Stimulated activated CD4-positive, alpha-beta T cell treated with anti-CD3 and anti-CD28 coated beads, TNF-alpha, amount 100 ng/mL, for 4 hours (primary cell): ENCODE measurements at places on chromosomes 6 and 20.

GRCh38 chr20:21523895-21524294 lies 10.0 kb upstream of the NKX2-2 start:
- DNase-seq = no peak

DNA sequence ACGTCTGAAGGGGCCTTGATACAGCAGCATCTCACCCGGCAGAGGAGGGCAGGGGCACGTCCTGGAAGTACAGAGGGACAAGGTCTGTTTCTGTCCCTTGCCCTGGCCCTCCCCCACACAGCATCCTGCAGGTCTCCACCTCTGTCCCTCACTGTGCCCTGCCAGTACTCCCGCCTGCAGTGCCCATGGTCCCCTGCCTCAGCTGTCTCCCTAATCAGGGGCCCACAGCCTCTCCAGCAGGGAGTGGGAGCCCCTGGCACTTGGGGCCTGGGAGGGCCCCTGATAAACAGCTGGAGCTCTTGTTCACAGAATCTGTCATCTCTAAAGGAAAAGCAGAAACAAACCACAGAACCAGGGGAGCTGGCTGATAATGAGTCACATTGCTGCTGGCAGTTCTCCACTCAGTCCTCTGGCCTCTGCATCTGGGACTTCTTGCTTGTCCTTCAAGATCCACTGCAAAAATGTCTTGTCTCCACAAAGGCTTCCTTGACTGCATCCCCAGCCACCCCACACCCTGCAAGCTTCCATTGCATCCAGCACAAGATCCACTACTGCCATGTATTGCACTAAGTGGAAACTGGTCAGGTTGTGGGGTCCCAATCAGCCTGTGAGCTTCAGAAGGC lies 33.2 kb upstream of the TAF8 start:
- DNase-seq = no peak

- DNase-seq = no peak
These were observed 42.8 kb downstream of the PSMG4 start for GRCh38 chr6:3301506-3301905.

GRCh38 chr6:101607111-101607690 lies 213.7 kb downstream of the GRIK2 start:
- no peak for DNase-seq

- no peak for DNase-seq
These were observed 67.8 kb upstream of the RALGAPA2 start for GRCh38 chr20:20780127-20780824.

DNA sequence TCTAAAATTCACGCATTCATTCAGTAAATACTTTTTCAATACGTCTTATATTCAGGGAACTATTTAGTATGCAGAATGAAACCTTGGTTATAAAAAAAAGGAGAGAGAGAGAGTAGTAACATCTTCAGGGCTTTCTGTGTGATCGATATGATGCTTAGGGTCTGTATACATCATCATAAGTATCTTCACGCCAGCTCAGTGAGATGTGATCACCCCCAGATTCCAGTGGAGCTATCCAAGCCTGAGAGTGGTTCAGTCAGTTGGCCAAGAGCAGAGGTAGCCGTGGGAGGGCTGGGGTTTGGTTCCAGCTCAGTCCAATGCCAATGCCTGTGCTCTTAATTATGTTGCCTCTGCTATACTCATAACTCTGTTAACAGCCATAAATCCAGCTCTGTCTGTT lies 8.6 kb downstream of the CD83 start:
- DNase-seq = no peak
